ENCODE measurements at places on chromosomes 3 and 15. TPM values are rescaled to one million over a fixed set of nuclear protein-coding genes. Genes with fewer than 3 reads are reported as not detected.

DNA sequence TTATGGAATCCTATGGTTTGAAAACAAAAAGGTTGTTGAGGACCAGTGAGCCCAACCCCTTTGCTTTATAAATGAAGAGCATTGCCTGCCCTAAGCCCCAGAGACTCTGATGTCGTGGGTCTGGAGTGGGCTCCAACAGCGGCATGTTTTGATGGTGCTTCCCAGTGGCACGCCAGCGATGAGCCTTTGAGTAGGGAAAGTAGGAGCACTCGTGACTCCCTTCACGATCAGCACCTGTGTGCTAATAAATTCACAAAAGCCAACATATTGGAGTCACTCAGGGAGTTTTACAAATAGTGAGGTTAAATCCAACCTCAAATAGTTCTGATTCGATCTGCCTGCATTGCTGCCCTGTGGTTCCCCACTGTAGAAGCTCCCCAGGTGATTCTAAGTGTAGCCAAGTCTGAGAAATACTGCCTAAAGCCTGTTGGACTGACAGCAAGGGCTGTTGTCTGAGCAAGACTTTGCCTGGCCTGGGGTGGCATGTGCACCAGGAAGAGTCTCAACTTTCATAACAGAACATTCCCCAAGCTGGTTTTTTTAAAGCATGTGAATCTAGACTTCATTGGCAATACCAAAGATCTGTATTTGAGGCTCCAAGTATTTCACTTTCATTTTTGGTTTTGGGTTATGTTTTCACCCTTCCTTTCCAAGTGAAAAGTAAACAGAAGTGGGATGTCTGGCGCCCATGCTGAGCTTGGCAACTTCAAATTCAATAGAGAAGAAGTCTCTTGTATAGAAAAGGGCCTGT lies 9.9 kb downstream of the CCR5 start:
- H3K4me3 ChIP-seq, result no peak overlapping the region
- no peaks in the 10 kb centered on the region for H3K36me3 ChIP-seq
- no peak overlapping the region for H3K27ac ChIP-seq
- no peak for DNase-seq
- H3K27me3 ChIP-seq, result no peaks in the 10 kb centered on the region
- H3K4me1 ChIP-seq, result no peaks in the 10 kb centered on the region

- DNase-seq, result no peak
- no peaks in the 10 kb centered on the region for H3K4me1 ChIP-seq
- H3K4me3 ChIP-seq, result no peak overlapping the region
- H3K27me3 ChIP-seq, result no peaks in the 10 kb centered on the region
- H3K27ac ChIP-seq, result no peak overlapping the region
- H3K36me3 ChIP-seq, result peaks cover 51% of the 10 kb centered on the region
Measured at GRCh38 chr3:9448643-9449042, 51.2 kb downstream of the SETD5 start.

- DNase-seq, result no peak
- H3K27me3 ChIP-seq, result no peaks in the 10 kb centered on the region
- peak overlapping the region; percentile 96 for H3K27ac ChIP-seq
- H3K4me3 ChIP-seq, result peak overlapping the region; percentile 90
- peaks cover 2% of the 10 kb centered on the region for H3K36me3 ChIP-seq
Measured at GRCh38 chr3:194136519-194137007, 615 bp downstream of the HES1 start.

SPTSSB gene
- 3.7 TPM for total RNA-seq

RTP1 gene
- total RNA-seq, result not detected

PTH1R gene
- not detected for total RNA-seq

Data from Panc1 (cell line).